ENCODE measurements at places on chromosomes 13 and 19. TPM values are rescaled to one million over a fixed set of nuclear protein-coding genes. Genes with fewer than 3 reads are reported as not detected.

CYP2A7 gene
- 0.78 TPM for total RNA-seq

MLLT1 gene
- 45.1 TPM for total RNA-seq

FFAR1 gene
- not detected for total RNA-seq

PRKCSH gene
- total RNA-seq = 341 TPM

ASF1B gene
- total RNA-seq = 32.1 TPM

DNA sequence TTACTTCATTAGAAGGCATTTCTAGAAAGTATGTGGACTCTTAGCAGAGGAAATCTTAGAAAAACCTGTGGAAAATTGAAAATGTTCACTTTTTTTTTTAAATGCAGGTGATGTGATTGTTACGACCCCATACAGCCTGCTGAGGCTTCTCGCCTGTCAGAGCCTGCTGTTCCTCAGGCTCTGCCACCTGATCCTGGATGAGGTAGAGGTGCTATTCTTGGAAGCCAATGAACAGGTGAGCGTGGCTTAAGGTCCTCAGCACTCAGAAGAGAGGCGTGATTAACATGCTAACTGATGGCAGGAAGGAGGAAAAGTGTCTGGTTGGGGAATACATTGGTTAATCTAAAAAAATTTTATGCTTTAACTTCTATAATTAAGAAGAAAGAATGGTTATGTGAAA lies 71.4 kb downstream of the SLC7A9 start:
- no peak overlapping the region for H3K4me3 ChIP-seq
- H3K27ac ChIP-seq = no peak overlapping the region
- H3K36me3 ChIP-seq = no peaks in the 10 kb centered on the region
- DNase-seq = no peak
- H3K4me1 ChIP-seq = no peaks in the 10 kb centered on the region

DNA sequence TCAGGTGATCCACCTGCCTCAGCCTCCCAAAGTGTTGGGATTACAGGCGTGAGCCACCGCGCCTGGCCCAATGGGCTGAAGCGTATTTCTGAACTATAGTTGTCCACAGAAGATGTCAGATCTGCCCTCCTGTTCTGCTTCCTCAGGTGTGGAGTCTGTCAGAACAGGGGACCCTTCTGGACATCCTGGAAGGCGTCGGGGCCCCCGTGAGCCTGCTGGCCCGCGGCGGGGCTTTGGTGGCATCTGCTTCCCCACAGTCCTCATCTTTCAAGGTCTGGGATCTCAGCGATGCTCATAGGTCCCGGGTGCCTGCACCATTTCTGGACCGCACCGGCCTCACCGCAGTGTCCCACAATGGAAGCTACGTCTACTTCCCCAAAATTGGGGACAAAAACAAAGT lies 29.5 kb upstream of the SIN3B start:
- H3K36me3 ChIP-seq = no peaks in the 10 kb centered on the region
- no peaks in the 10 kb centered on the region for H3K4me1 ChIP-seq
- H3K4me3 ChIP-seq = no peak overlapping the region
- no peak for DNase-seq

GRCh38 chr19:27694361-27695055 lies 1518.4 kb downstream of the UQCRFS1 start:
- no peak overlapping the region for H3K27ac ChIP-seq
- no peaks in the 10 kb centered on the region for H3K36me3 ChIP-seq
- H3K4me3 ChIP-seq = no peak overlapping the region
- H3K4me1 ChIP-seq = no peaks in the 10 kb centered on the region
- no peak for DNase-seq
- H3K27me3 ChIP-seq = no peaks in the 10 kb centered on the region

- no peaks in the 10 kb centered on the region for H3K36me3 ChIP-seq
- H3K27ac ChIP-seq = no peak overlapping the region
- no peak overlapping the region for H3K4me3 ChIP-seq
- no peak for DNase-seq
- H3K27me3 ChIP-seq = no peaks in the 10 kb centered on the region
- H3K4me1 ChIP-seq = no peaks in the 10 kb centered on the region
Measured at GRCh38 chr13:42478531-42479156, 95.3 kb upstream of the TNFSF11 start.

GRCh38 chr13:93620181-93620765 lies 393.7 kb downstream of the GPC6 start:
- no peak overlapping the region for H3K4me3 ChIP-seq
- H3K36me3 ChIP-seq = no peaks in the 10 kb centered on the region
- no peaks in the 10 kb centered on the region for H3K4me1 ChIP-seq
- H3K27ac ChIP-seq = no peak overlapping the region
- H3K27me3 ChIP-seq = no peaks in the 10 kb centered on the region
- DNase-seq = no peak

- DNase-seq = no peak
- no peak overlapping the region for H3K4me3 ChIP-seq
- H3K27me3 ChIP-seq = no peaks in the 10 kb centered on the region
Measured at GRCh38 chr13:29039212-29039611, 219.1 kb downstream of the MTUS2 start.

GRCh38 chr13:76163761-76164160 lies 527.6 kb downstream of the LMO7 start:
- DNase-seq = no peak
- no peaks in the 10 kb centered on the region for H3K27me3 ChIP-seq
- H3K27ac ChIP-seq = no peak overlapping the region
- no peaks in the 10 kb centered on the region for H3K36me3 ChIP-seq
- no peak overlapping the region for H3K4me3 ChIP-seq
- no peaks in the 10 kb centered on the region for H3K4me1 ChIP-seq

- no peak for DNase-seq
- H3K4me1 ChIP-seq = no peaks in the 10 kb centered on the region
- H3K27ac ChIP-seq = no peak overlapping the region
- H3K4me3 ChIP-seq = peak overlapping the region; percentile 76
- H3K27me3 ChIP-seq = peaks cover 3% of the 10 kb centered on the region
Measured at GRCh38 chr19:33063356-33063752, 1.3 kb downstream of the RHPN2 start.

DNA sequence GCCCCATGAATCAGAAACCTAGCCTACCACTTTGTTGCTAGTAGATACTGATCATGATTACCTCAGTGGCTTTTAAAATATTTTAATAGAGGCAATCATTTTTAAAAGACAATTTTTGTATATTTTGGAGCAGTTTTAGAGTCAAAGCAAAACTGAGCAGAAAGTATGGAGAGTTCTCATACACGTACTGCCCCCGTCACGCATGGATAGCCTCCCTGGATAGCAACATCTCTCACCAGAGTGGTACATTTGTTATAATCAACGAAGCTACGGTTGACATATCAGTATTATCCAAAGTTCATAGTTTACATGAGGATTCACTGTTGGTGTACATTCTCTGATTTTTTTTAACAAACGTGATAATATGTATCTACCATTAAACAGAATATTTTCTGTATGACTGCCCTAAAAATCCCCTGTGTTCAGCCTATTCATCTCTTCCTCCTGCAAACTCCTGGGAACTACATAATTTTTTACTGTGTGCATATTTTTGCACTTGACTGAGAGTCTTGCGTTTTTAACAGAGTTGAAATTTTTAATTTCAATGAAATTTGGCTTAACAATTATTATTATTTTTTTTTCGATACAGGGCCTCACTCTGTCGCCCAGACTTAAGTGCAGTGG lies 1436.8 kb upstream of the PCDH9 start:
- H3K27ac ChIP-seq = no peak overlapping the region
- H3K27me3 ChIP-seq = no peaks in the 10 kb centered on the region
- no peak for DNase-seq
- no peak overlapping the region for H3K4me3 ChIP-seq

- no peak overlapping the region for H3K27ac ChIP-seq
- no peak for DNase-seq
- H3K4me1 ChIP-seq = no peaks in the 10 kb centered on the region
- H3K4me3 ChIP-seq = no peak overlapping the region
Measured at GRCh38 chr13:107563099-107563925, 652.0 kb downstream of the LIG4 start.

- H3K36me3 ChIP-seq = no peaks in the 10 kb centered on the region
- H3K4me1 ChIP-seq = no peaks in the 10 kb centered on the region
- H3K4me3 ChIP-seq = no peak overlapping the region
- no peaks in the 10 kb centered on the region for H3K27me3 ChIP-seq
- no peak overlapping the region for H3K27ac ChIP-seq
Measured at GRCh38 chr19:13830741-13831536, 35.7 kb downstream of the ZSWIM4 start.

GRCh38 chr13:50989476-50989875 lies 79.9 kb downstream of the RNASEH2B start:
- no peaks in the 10 kb centered on the region for H3K36me3 ChIP-seq
- peaks cover 7% of the 10 kb centered on the region for H3K27me3 ChIP-seq
- H3K4me1 ChIP-seq = no peaks in the 10 kb centered on the region
- DNase-seq = no peak

- H3K36me3 ChIP-seq = no peaks in the 10 kb centered on the region
- no peak overlapping the region for H3K4me3 ChIP-seq
- no peaks in the 10 kb centered on the region for H3K27me3 ChIP-seq
- no peak overlapping the region for H3K27ac ChIP-seq
- DNase-seq = no peak
Measured at GRCh38 chr13:99465454-99465853, 35.8 kb upstream of the TM9SF2 start.

DNA sequence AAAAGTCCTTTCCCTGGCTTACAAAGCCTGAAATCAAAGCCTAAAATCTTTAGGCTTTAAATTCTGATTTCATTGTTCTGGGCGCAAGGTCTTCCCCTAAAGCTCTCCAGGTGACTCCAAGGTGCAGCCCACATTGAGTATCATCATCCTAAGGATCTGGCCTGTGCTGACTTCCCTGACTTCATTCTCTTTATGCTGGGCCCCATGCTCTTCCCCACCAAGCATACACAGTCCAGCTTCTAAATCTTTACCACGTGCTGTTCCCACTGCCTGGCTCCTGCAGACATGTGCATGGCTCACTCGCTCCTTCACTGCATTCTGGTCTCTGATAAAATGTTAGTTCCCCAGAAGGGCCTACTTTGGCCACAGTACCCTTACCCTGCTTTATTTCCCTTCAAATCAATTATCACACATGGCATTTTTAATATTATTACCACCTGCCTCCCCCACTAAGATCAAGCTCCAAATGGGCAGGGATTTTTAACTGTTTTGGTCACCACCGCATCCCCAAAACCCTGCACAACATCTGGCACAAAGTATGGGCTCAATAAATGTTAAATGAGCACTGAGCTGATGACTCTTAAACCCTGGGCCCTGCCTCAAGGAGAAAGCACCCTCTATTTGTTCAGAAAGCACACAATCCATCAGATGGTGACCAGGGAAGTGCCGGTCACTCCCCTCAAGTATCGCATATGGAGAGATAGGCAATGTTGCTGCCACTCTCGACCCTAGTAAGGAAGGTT lies 3.3 kb downstream of the FBL start:
- H3K27ac ChIP-seq = no peak overlapping the region
- H3K36me3 ChIP-seq = peaks cover 19% of the 10 kb centered on the region
- no peaks in the 10 kb centered on the region for H3K27me3 ChIP-seq
- H3K4me1 ChIP-seq = peaks cover 28% of the 10 kb centered on the region
- no peak overlapping the region for H3K4me3 ChIP-seq

DNA sequence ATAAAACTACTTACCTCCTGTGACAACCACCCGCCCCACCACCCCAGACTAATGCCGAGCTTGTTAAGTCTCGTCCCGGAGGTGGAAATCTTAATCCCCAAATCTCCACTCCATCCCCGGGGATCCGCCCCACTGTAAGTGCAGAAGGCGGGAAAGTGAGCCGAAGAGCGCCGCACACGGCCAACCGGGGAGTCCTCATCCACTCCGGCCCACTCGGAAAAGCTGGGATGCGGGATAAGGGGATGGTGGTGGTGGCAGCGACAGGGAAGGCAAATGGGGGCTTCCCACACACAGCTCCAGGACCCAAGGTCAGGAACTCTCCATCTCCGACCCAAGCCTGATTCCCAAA lies 621 bp downstream of the FBL start:
- DNase-seq = no peak
- peaks cover 25% of the 10 kb centered on the region for H3K4me1 ChIP-seq
- no peaks in the 10 kb centered on the region for H3K27me3 ChIP-seq
- peaks cover 7% of the 10 kb centered on the region for H3K36me3 ChIP-seq

GRCh38 chr13:66001140-66001539 lies 1229.0 kb downstream of the PCDH9 start:
- no peak overlapping the region for H3K4me3 ChIP-seq
- no peak overlapping the region for H3K27ac ChIP-seq
- H3K27me3 ChIP-seq = no peaks in the 10 kb centered on the region
- H3K4me1 ChIP-seq = no peaks in the 10 kb centered on the region
- H3K36me3 ChIP-seq = no peaks in the 10 kb centered on the region

- H3K36me3 ChIP-seq = no peaks in the 10 kb centered on the region
- H3K4me1 ChIP-seq = peaks cover 4% of the 10 kb centered on the region
- no peak overlapping the region for H3K4me3 ChIP-seq
- H3K27me3 ChIP-seq = no peaks in the 10 kb centered on the region
Measured at GRCh38 chr13:39768962-39769361, 113.5 kb downstream of the COG6 start.

GRCh38 chr13:100652510-100652909 lies 22.1 kb downstream of the TMTC4 start:
- peaks cover 3% of the 10 kb centered on the region for H3K4me1 ChIP-seq
- no peak overlapping the region for H3K27ac ChIP-seq
- no peak for DNase-seq
- no peaks in the 10 kb centered on the region for H3K27me3 ChIP-seq
- H3K4me3 ChIP-seq = no peak overlapping the region

DNA sequence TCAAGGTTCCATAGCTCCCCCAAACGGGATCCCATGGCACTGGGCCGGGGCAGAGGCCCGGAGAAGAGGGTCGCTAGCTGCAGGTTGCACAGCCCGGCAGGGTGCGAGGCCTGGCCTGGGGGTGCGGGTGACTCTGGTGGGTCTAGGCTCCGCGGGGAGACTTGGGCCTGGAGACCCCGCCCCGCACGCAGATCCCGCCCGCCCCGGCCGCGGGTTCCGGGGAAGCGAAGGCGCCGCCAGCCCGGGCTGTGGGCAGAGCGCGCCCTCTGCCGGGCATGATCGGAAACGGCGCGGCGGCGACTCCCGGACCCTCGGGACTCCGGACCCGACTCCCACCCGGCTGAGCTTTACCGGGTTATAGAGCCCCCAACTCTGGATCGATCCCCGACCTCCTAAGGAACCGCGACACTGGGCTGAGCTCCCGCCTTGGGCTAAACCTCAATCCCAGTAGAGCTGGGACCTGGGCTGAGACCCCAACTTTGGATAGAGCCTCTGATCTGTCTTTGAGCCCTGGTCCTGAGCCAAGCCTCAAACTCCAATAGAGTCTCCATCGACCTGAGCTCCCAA lies 3.1 kb upstream of the TNFAIP8L1 start:
- H3K27me3 ChIP-seq = peaks cover 9% of the 10 kb centered on the region
- H3K36me3 ChIP-seq = no peaks in the 10 kb centered on the region
- DNase-seq = peak; percentile 96
- H3K27ac ChIP-seq = no peak overlapping the region
